Stimulated activated CD4-positive, alpha-beta T cell treated with anti-CD3 and anti-CD28 coated beads, Interleukin-15, amount 100 ng/mL, for 1 hour (primary cell): ENCODE measurements at places on chromosomes 5 and 9.

DNA sequence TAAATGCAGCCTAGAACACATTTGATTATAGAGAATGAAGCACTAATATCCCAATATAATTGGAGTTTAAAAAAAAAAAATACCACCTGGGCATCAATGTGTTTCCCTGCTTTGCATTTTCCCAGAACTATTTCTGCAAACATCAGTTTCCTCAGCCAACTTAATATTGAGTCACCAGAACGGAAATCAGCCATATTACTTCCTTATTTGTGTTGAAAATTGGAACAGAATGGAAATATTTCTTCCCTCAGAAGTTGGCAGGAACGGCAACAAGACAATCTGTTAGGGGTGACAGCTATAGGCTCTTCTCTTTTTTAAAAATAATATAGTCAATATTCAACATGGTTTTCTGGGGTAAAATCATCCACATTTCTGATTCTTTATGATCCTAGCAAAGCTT is 4.0 kb downstream of the MFAP3 start:
- no peak for DNase-seq

DNA sequence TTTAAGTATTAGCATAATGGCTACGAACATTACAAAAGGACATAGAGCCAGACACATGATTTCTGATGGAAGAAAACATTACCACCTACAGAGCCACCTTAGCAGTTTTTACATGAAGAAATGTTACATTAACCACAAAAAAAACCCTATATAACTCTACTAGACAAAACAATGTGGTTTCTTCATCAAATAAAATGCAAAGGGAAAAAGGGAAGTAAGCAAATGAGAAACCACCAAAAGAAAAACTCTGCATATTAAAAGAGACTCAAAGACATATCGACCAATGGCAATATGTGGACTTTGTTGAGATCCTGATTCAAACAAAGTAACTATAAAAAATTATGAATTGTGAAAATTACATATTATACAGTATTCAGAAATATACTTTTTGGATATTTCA is 132.7 kb downstream of the TSSK1B start:
- DNase-seq: no peak

- DNase-seq: no peak
Measured at GRCh38 chr9:115766370-115766955, 387.1 kb upstream of the PAPPA start.

DNA sequence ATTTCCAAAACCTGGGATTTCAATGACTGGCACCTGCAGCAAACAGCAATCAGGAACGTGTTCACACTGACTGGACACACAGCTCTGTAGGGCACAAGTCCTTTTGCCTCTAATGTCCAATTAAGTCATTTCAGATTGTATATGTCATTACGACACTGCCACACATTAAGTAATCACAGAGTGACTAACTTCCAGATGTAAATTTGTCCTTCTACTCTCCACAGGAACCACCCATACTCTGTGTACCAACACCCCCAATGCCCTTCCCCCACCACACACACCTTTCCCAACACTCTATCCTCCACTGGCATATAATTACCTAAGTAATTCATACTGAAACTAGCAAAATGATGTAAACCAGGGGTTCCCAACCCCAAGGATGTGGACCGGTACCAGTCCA is 30.5 kb downstream of the LARS1 start:
- DNase-seq: no peak

GRCh38 chr9:137459152-137459600 is at the start of gene NSMF:
Gene NSMF (minus strand): TSS chr9:137459334. CDS start chr9:137459102, 232 bp downstream.
- DNase-seq: peak; percentile 92

- DNase-seq: no peak
Measured at GRCh38 chr5:31913808-31914207, 260.3 kb downstream of the GOLPH3 start.

DNA sequence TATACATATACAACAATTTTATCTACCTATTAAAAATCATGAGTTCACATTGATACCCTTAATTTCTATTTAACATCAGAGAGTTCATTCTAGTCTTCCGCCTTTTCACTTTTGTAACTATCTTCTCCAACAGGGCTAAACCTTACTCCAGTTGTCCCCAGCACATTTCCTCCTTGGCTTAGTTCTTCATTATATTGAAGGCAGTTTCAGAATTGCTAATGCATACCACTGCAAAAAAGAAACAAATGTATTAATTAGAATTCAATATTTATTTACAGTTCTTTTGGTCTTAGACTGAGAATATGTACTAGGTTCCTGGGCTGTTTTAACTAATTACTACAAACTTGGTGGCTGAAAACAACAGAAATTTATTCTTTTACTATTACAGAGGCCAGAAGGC is 132.5 kb downstream of the WDR70 start:
- DNase-seq: no peak

GRCh38 chr5:9058161-9058560 is 487.7 kb downstream of the SEMA5A start:
- DNase-seq: no peak

DNA sequence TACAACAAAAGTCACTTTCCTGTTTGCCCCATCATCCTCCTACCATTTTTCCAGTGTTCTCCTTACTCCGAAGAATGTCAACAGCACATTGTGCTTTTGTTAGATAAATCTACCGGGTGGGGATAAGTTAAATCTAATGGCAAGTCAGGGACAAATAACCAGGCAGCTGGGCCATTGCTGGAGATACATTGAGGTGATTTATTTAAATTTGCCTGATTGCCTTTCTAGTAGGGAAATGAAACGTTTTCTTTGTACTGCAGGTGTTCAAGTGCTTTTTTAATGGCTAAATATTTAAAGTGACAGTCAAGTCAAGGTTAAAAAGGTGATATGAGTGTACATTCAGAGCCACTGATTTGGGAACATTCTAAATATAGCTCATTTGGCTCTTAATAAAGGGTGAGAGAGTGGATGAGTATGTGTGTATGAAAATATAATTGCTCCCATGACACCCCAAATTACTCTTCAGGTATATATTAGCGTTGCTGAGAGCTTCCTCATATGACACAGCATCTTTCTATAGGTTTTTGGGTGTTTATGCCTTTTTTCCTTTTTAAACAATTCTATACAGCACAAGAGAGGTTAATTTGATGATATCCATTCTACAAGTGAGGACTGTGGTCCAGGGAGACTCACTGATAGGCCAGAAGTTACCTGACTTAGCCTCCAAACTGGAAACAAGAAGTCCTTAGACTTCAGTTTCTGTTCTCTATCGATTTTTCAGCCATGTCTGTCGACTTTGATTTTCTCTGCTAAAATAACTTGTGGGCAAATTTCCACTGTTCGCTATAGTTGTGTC is 51.9 kb downstream of the DMRT2 start:
- DNase-seq: no peak

DNA sequence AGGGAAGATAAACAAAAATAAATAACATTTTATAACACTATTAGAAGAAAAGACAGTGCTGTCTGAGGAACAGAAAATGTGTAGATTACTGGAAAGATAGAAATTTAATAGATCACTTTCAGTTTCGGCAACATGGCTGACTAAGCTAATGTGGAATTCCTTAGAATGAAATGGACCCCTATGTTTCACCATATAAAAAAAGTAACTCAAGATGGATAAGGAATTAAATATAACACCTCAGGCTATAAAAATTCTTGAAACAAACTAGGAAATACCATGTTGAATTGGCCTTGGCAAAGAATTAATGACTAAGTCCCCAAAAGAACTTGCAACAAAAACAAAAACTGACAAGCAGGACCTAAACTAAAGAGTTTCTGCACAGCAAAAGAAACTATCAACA is 558.3 kb downstream of the CHSY3 start:
- DNase-seq: no peak

- no peak for DNase-seq
Measured at GRCh38 chr5:156407251-156407650, 80.3 kb downstream of the SGCD start.

DNA sequence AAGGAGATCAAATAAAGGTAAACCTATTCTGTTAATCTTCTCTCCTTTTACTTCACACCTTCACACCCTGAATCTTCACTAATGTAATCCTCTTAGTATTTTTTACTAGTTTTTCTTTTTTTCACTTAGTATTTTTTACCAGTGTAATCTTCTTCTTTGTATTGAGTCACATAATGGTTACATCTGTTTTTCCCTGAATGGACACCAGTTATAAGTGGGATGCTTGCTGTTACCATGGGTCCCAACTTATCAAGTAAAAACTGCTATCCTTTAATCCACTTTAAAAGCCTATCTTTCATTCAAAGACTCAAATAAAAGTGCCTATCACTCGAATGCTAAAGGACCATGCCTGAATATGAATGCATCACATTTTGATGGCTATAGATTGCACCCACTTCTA is 15.1 kb downstream of the ZFAND5 start:
- DNase-seq: no peak

GRCh38 chr5:119063579-119064379 is 7.1 kb upstream of the DMXL1 start:
- DNase-seq: no peak

DNA sequence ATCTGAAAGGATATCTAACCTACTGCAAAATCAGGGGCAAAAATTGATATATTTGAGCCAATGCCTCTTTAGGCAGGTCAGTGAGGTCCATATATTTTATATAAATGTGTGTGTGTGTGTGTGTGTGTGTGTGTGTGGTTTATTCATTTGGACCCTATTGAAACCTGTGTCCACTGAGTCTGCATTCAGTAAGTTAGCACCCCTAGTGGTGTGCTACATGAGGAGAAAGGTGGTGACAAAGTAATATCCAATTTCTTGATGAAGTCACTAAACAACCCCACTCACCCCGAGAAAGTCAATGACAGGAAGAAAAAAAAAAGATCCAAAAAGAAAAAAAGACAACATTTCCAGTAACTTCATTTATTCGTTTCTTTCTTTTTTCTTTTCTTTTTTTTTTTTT is 4.1 kb downstream of the FBXW11 start:
- DNase-seq: no peak

GRCh38 chr5:143886651-143887638 is 75.0 kb downstream of the HMHB1 start:
- DNase-seq: no peak

- DNase-seq: no peak
Measured at GRCh38 chr5:75608870-75609269, 2.4 kb upstream of the ANKDD1B start.

- DNase-seq: no peak
Measured at GRCh38 chr9:73553295-73553694, 401.6 kb downstream of the ANXA1 start.

DNA sequence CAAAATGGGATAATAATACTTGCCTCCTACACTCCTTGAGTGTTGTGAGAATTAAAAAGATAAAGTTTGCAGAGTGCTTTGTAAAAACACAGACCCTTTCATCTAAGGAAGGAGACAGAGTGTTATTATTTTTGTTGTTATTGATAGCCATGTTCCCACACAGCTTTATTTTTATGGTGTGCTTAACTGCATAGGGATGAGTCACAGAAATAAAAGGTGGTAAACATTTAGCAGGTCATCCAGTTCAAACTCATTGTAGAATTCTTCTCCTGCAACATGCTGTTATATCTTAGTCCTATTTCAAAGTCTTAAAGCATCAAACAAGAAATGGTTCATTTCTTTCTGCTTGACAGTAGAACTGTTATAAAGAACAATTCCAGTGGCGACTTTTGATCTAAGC is 367.5 kb upstream of the ACTBL2 start:
- DNase-seq: no peak

- DNase-seq: no peak
Measured at GRCh38 chr5:155222393-155222792, 208.8 kb downstream of the KIF4B start.

- no peak for DNase-seq
Measured at GRCh38 chr9:113380869-113381378, 4.1 kb upstream of the HDHD3 start.

DNA sequence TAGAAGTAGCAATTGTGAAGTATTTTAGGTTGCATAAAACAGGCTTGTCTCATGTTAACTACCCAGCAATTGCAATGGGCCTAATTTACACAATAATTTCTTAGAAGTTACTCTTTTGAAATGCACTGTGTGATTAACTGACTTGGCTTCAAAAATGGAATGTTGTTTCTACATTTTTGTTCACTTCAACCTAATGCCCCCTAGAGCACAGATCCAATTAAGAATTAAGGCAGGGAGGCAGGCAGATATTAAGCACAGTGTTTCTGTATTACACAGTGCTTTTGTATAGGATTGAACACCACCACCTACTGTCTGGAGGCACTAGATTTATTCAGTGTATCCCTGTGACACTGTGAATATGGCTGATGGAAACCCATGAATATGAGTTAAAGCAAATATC is 302.1 kb downstream of the FBXL17 start:
- no peak for DNase-seq

DNA sequence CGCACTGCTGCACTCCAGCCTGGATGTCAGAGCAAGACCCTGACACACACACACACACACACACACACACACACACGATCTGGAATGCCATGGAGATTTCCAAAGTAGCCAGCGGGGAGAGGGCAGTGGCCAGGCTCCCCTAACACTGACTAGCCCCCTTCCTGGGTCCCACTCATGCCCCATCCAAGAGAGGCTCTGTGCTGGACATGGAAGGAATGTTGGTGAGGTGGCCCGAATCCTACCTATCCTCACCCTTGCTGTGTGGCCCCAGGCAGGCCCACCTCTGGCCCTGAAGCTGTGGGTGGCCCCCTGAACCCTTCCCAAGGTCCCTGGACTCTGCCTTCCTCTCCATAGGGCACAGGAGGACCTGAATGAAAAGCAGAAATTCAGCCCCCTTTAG is 7.3 kb downstream of the BRD3 start:
- no peak for DNase-seq

GRCh38 chr9:27533311-27533710 is 3.7 kb upstream of the MOB3B start:
- no peak for DNase-seq
